ENCODE measurements at places on chromosomes 3 and 15. TPM values are rescaled to one million over a fixed set of nuclear protein-coding genes. Genes with fewer than 3 reads are reported as not detected.

GOLGA8Q gene
- total RNA-seq = 1.9 TPM

SCAANT1 gene
- total RNA-seq = not detected

MYO5C gene
- total RNA-seq = 2.8 TPM

SLC7A14 gene
- total RNA-seq = 5.6 TPM

CASR gene
- 0.31 TPM for total RNA-seq

TIMP4 gene
- total RNA-seq = 3.4 TPM

PTPRG gene
- 103 TPM for total RNA-seq

GOLGA8T gene
- 0.31 TPM for total RNA-seq

TICRR gene
- total RNA-seq = 6.6 TPM

PLSCR2 gene
- total RNA-seq = not detected

UNC13C gene
- total RNA-seq = 28.2 TPM

HCLS1 gene
- 2.2 TPM for total RNA-seq

ITIH1 gene
- total RNA-seq = not detected

MKRN2OS gene
- total RNA-seq = not detected

IL5RA gene
- total RNA-seq = 1.3 TPM

SPSB4 gene
- 19.1 TPM for total RNA-seq

SLC12A1 gene
- total RNA-seq = 2.2 TPM

RTP3 gene
- total RNA-seq = not detected

KIF15 gene
- 11.0 TPM for total RNA-seq

C3orf22 gene
- total RNA-seq = not detected

SLC24A1 gene
- total RNA-seq = 1.6 TPM

PEX5L gene
- 45.4 TPM for total RNA-seq

NDN gene
- 57.9 TPM for total RNA-seq

ATP10A gene
- 2.5 TPM for total RNA-seq

GRAMD1C gene
- 13.1 TPM for total RNA-seq

HTR3C gene
- total RNA-seq = not detected

TMEM212 gene
- not detected for total RNA-seq

C3orf33 gene
- 5.0 TPM for total RNA-seq

ADGRG7 gene
- total RNA-seq = not detected

PCSK6 gene
- 16.3 TPM for total RNA-seq

VGLL4 gene
- 120 TPM for total RNA-seq

CLDN18 gene
- not detected for total RNA-seq

LMLN gene
- 19.7 TPM for total RNA-seq

KLHL40 gene
- total RNA-seq = not detected

CYP8B1 gene
- not detected for total RNA-seq

CILP gene
- total RNA-seq = 0.63 TPM

LRRC3B gene
- total RNA-seq = 69.5 TPM

TUSC7 gene
- not detected for total RNA-seq

CA12 gene
- 11.6 TPM for total RNA-seq

GALNT15 gene
- total RNA-seq = 5.0 TPM

AHSG gene
- 0.63 TPM for total RNA-seq

CACNA2D2 gene
- 4.1 TPM for total RNA-seq

ZNF619 gene
- total RNA-seq = 5.0 TPM

TRAT1 gene
- not detected for total RNA-seq

CNTN4 gene
- total RNA-seq = 102 TPM

ABI3BP gene
- total RNA-seq = 1.6 TPM

GOLGB1 gene
- 67.9 TPM for total RNA-seq

ZNF385D gene
- total RNA-seq = 23.2 TPM

ANKUB1 gene
- 0.63 TPM for total RNA-seq

CAMK2N2 gene
- 3.4 TPM for total RNA-seq

FBXO40 gene
- not detected for total RNA-seq

PDHB gene
- 57.6 TPM for total RNA-seq

GOLGA6D gene
- not detected for total RNA-seq

GJD2 gene
- total RNA-seq = 0.94 TPM

SEMA3B gene
- total RNA-seq = 5.3 TPM

CHRM5 gene
- total RNA-seq = 0.63 TPM

Data from parietal lobe (tissue), 2 donors.